ENCODE measurements at places on chromosomes 3 and 15.

DNA sequence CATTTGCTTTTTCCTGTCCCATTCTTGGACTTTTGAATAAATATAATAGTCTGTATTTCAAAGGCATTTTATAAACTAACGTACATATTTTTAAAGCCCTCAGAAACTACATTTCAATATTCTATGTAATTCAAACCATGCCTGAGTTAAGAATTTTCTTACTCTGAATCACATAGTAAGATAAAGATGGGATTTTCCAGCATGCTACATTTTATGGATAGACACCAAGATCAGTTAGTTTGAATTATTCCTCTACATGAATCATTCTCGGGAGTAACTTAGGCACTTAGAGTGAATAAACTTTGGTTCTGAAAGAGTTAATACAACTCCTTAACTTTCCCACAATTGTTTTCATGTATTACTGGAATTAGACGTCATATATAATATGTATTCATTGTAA lies 713.3 kb upstream of the CBLB start:
- no peak for DNase-seq

GRCh38 chr15:75235051-75235673 lies 23.0 kb upstream of the GOLGA6C start:
- DNase-seq, result no peak

- DNase-seq, result no peak
Measured at GRCh38 chr3:17949101-17949500, 206.7 kb upstream of the TBC1D5 start.

DNA sequence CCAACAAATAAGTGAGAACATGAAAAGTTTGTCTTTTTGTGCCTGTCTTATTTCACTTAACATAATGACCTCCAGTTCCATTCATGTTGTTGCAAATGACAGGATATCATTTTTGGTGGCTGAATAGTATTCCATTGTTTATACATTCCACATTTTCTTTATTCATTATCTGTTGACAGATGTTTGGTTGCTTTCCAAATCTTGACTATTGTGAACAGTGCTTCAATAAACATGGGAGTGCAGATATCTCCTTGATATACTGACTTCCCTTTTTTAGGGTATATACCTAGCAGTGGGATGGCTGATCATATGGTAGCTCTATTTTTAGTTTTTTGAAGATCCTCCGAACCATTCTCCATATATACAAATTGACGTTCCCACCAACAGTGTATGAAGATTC lies 19.1 kb upstream of the CD200R1L start:
- no peak for DNase-seq

DNA sequence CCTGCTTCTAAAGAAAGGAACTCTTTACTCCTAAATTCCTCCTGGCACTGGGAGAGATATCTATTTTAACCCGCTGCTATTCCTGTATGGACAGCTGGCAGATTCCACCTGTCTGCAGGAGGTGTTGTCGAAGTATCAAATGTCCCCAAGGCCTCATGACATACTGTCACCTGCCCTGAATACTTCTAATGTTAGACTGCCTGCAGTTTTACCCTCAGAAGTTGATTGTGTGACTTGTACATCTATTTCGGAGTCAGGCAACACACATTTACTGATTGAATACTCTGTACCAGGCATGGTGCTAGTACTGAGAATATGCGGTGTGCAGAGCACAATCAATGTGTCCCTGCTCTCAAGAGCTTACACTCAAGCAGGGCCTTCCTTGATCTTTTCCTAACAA lies 38.6 kb downstream of the PDZRN3 start:
- no peak for DNase-seq

DNA sequence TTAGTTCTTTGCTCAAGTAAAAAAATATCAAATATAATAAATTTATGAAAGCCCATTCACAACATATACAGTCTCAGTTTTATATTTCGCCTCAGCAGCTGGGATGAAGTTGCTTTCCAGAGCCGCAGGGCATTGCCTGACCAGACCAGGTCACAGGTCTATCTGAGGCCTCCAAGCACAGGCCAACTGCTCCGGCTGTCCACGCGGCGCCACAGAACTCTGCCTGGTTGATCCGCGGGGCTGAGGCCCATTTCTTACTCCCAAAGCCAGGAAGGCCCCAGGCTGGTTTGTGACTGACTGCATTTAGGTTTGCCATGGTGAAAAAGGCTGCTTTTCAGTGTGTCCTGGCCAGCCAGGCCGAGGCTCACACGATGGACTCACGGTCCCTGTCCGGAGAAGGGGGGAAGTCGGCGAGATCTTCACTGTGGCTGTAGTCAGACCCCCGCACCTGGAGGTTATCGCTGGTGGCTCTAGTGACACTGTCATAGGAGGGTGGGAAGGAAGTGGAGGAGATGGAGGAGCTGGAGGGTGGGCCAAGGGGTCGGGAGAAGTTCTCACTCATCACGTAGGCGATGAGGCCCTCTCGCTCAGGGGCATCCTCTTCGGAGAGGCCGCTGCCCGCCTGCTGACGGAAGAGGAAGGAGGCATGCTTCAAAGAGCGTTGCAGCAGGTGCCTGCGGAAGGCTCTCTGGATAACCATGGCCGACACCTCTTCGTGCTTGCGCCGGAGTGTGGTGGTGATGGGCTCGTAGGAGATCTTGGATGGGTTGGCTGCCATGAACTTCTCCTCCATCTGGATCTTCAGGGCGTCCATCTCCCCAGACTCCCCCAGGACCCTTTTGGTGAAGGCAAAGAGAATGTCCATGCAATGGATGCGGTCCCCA lies 54.1 kb downstream of the EXOG start:
- no peak for DNase-seq

DNA sequence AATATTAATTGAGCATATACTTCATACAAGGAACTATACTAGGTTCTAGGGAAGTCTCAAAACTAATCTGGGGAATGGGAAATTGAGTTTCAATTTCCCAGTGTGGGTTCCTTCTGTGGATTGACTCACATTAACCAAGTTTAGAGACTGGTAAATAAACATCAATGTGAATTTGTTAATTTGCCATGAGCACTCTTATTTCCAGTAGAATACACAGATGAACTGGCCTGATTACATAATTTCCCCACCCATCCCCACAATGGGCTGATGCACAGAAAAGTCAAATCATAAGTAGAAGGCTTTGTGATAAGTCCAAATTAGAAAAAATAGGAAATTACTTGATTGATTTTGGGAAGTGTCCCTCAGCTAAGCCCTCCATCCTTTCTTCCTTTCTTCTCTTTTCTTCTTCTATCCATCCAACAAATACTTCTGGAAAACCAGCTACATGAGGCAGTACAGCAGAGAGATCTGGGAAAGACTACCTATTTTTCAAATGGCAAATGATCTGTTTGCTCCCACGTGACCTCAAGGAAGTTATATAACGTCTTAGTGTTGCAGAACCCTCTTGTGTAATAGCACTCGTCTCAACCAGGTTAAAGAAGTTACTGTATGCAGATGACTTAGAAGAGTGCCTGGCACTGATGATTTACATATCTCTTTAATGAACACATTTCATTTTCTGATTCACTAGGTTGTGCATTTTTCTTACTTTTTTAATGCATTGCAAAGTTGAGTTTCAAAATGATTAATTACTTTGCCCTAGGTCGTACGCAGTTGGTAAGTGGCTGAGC lies 312.3 kb downstream of the SV2B start:
- no peak for DNase-seq

GRCh38 chr3:135362889-135363288 lies 567.8 kb downstream of the EPHB1 start:
- DNase-seq, result no peak

DNA sequence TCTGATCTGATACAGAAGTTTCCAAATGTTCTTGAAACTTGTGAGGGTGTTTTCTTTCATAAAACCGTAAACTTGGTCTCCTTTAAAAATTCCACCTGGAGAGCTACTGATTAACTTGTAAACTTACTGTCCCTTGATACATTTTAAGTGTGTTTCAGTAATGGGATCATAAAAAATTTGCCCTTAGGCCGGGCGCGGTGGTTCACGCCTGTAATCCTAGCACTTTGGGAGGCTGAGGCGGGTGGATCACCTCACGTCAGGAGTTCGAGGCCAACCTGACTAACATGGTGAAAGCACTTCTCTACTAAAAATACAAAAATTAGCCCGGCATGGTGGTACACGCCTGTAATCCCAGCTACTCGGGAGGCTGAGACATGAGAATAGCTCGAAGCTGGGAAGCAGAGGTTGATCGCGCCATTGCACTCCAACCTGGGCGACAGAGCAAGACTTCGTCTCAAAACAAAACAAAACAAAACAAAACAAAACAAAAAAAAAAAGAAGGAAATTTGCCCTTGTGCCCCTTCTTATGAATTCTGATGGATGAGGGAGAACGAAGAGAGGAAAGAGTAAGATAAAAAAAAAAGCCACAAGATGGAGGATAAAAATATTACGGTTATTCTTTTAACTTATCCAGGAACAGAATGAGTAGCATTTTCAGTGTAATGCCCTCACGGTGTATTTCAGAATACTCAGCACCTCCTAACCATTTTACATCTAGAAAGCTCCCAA lies 32.1 kb upstream of the AP4E1 start:
- DNase-seq, result no peak

All from stimulated activated CD8-positive, alpha-beta memory T cell treated with anti-CD3 and anti-CD28 coated beads, Interleukin-7, amount 100 ng/mL, for 24 hours (primary cell).